ENCODE measurements at places on chromosomes 7 and 10.

GRCh38 chr7:88700725-88701124 is 58.8 kb upstream of the ZNF804B start:
- DNase-seq: no peak

GRCh38 chr10:102322914-102323313 is 72.6 kb upstream of the NFKB2 start:
- DNase-seq: no peak

- peak; percentile 93 for DNase-seq
These were observed at the start of gene BMI1 for GRCh38 chr10:22320591-22321155. Gene BMI1, plus strand, starts transcription at chr10:22321099. Its CDS starts 5,351 bp downstream, at chr10:22326450.

DNA sequence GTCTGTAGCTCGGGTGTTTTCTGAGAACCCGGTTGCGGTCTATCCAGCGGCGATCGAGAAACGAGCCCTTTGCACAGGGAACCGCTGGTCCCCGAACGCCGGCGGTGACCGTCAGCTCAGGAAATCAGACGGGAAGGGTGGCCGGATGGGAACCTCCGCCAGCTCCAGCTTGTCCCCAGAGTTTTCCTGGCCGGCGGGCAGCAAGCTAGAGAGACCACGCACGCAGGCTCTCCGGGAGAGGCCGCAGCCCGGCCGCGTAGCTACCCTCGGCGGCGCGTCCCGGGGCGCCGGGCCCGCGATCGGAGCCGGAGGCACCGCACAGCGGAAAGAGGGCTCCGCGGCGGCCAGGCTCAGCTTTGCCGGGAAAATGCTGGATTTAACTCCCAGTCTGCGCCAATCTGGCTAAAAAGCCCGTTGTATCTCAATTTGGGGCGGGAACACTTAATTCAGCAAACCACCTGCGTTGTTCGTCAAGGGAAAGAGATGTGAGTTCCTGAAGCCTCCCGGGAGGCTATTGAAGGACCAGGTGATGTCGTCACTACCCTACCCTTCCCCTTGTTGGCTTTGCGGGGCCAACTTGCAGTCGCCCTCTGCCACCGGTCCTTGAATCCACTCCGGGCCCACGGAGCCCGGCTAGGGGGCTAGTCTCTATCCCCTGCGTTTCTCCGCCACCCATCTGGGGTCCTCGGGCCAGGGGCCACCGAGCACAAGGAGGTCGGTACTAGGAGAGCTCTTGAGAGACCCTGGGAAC is 859 bp upstream of the CH25H start:
- DNase-seq: peak; percentile 85

- no peak for DNase-seq
These were observed 405.6 kb downstream of the TYW1 start for GRCh38 chr7:67402280-67402679.

DNA sequence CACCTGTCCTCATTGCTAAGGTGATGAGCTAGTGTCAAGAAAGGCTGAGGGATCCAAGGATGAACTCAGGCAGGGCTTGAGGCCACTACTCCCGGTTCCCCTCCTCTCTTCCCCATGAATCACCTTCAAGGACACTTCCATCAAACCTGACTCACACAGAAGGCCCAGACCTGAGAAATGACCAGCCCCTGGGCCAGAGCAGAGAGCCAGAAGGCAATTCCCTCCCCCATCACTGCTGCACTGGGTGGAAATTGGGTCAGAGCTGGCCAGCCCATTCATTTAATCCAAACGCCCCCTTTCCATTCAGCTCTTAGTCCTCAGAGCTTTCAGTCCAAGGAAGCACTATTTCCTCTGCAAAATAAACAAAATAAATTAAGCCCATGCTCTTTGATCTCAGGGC is 182.0 kb downstream of the KCNMA1 start:
- DNase-seq: no peak

- DNase-seq: no peak
These were observed 1022.2 kb upstream of the LRRTM3 start for GRCh38 chr10:65903620-65904019.

GRCh38 chr7:53119514-53119941 is 84.1 kb downstream of the POM121L12 start:
- DNase-seq: no peak

DNA sequence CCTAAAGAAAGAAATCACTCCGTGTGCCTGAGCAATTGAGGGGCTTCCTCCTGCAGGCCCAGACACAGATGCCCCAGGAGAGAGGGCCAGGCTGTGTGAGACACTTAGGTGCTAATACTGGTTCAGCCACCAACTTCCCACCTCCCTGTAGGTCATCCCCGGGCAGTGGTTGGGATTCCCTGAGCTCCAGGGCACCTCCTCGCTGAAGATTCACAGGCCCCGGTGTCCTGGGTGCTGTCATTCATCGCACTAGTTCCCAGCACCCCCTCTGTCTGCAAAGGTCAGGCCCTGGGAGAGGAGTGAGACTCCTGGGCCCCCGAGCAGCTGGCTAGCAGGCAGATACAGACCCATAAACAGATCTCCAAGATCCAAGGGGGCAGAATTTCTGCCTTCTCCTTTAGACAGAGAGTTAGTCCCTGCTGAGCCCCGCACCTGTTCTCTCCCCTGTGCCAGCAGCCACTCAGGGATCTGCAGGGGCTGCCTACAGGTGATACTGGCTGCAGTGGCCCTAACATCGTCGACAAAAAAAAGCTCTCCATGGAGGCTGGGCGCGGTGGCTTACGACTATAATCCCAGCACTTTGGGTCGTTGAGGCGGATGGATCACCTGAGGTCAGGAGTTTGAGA is 38.2 kb upstream of the GTF2I start:
- DNase-seq: no peak

- DNase-seq: no peak
These were observed 128.4 kb downstream of the BICC1 start for GRCh38 chr10:58641095-58641531.

DNA sequence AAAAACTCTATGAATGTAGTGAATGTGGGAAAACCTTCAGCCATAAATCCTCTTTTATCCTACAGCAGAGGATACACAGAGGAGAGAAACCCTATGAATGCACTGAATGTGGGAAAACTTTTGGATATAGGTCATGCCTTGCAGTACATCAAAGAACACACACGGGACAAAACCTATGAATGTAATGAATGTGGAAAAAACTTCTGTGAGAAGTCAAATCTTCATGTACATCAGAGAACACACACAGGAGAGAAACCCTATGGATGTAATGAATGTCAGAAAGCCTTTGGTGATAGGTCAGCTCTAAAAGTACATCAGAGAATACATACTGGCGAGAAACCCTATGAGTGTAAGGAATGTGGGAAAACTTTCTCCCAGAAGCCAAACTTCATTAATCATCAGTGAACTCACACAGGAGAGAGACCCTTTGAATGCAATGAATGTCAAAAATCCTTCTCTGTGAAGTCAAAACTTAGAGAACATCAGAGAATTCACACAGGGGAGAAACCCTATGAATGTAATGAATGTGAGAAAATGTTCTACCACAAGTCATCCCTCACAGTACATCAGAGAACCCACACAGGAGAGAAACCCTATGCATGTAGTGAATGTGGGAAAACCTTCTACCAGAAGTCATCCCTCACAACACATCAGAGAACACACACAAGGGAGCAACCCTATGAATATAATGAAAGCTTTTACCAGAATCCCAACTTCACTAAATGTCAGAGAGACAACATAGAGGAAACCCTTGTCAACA is 45.6 kb downstream of the ZNF487 start:
- DNase-seq: no peak

DNA sequence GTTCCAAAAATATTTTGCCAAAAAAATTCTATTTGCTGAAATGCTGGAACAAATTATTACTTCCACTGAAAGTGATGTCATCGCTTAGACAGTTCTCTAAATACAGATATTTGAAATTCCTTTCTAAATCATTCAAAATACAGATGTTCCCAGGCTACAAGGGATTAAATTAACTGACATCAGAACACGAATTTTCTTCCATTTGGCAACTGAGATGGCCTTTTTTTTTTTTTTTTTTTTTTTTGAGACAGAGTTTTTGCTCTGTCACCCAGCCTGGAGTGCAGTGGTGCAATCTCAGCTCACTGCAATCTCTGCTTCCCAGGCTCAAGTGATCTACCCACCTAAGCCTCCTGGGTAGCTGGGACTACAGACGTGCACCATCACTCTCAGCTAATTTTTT is 57.0 kb downstream of the P4HA1 start:
- no peak for DNase-seq

DNA sequence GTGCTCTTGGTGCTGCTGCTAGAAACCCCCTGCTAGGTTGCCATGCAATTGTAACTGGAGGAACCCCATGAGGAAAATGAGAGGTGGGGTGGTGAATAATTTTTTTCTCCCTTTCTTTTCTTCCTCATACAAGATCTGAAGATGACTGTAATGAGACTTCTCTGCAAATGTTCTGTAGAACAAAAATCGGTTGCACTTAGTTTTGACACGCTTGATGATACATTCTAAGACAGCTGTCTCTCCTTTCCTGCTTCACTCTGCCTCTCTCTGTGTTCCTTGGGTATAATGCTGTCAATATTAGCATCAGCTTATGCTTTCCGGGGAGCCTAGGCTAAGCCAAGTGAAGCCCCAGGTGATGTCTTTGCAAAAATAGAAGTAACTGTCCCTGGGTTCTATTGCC is 721.5 kb downstream of the POM121L12 start:
- no peak for DNase-seq

DNA sequence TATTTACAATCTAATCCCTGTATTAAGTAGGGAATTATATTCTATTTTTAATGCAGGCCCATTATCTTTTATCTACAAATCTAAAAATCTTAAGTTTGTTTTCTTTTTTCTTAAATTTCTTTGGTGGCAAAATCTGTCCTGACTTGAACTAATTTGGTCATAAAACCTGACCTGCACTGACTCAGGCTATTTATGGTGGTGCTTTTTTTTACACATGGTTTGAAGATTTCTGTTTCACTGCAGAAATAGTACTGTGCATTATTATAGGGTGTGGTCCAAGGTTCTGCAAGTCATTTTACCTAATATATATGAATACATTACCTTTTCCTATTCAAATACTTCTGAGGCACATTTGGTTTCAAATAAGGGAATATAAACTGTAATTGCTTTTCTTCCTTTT is 137.0 kb downstream of the CD36 start:
- DNase-seq: no peak

DNA sequence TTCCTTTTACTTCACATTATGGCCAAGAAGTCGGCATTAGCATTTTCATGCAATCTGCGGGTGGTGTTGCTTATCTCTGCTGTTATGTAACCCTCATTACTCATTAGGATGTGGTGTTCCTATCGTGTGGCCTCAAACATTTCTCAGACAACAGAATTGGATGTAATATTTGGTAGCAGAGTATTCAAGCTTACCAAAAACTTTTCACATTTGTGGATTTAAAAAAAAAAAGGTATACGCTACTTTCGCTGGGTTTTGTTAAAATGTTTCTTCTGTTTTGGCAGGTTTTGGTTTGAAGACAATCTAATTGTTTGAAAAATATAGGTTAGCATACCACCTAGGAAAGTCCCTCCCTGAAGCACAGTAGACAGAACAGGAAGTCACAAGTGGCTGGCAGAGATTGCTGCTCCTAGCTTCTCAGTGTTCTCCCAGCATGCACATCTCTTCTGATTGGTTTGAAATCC is 128.8 kb downstream of the GATA3 start:
- no peak for DNase-seq

DNA sequence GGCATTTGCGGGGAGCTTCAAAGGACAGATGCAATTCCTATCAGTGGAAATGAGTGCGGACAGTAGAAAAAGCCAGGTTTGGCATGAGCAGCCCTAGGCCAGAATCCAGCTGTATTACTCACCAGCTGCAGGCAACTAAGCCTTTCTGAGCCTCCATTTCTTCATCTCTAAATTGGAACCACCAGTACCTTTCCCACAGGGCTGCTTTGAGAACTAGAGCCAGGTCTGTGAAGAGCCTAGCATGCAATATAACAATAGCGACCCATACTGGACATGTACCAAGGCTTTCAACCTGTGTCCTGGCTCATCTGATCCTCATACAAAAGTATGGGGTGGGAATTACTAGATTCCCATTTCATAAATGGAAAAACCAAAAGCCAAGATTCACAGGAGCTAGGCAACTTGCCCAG is 101.0 kb downstream of the GSAP start:
- DNase-seq: no peak

DNA sequence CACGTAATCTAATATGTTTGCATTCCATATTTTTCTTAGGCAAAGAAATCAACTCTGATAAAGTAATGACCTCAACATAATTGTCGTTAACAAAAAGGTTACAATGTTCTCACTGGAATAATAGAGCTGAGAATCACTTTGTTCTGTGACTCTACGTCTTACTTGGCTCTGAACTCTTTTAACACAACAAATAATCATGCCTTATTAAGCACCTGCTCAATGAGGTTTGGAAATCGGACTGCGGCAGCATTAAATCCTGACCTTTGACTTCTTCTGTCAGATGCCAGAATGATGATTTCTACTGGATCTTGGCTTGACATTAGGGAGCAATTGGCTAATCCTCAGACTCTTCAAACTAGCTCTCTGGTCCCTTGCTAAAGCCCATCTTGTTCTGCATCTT is 233.6 kb downstream of the SEMA3D start:
- DNase-seq: no peak

- no peak for DNase-seq
These were observed 100.7 kb downstream of the POLL start for GRCh38 chr10:101487399-101487798.

DNA sequence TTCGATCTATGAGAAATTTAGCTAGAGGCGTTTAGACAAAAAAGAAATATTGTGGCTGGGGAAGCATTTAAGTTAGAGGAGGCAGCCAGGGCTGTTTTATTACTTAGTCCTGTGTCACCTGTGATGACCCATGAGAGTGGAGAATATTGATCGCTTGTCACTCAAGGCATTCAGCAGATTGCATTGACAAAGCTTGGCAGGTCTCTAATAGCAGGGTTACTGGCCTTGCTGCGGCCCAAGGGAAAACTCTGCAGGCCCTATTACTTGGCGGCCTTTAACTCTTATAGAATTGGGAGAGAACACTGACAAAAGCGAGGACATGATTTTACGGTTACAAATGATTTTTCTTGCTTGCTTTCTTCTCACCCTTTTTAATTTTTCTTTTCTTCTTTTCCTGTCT is 473.5 kb downstream of the AUTS2 start:
- no peak for DNase-seq

GRCh38 chr10:113967126-113967525 is 76.5 kb upstream of the ADRB1 start:
- no peak for DNase-seq

- DNase-seq: peak; percentile 96
These were observed at the start of the genes MRPL32 and PSMA2 for GRCh38 chr7:42931834-42932651. Gene MRPL32, plus strand, starts transcription at chr7:42932376. Its CDS starts 11 bp downstream, at chr7:42932387. Gene PSMA2, minus strand, starts transcription at chr7:42932174. Its CDS starts 16 bp downstream, at chr7:42932158.

- DNase-seq: no peak
These were observed 87.2 kb upstream of the KIF5B start for GRCh38 chr10:32143302-32143847.

DNA sequence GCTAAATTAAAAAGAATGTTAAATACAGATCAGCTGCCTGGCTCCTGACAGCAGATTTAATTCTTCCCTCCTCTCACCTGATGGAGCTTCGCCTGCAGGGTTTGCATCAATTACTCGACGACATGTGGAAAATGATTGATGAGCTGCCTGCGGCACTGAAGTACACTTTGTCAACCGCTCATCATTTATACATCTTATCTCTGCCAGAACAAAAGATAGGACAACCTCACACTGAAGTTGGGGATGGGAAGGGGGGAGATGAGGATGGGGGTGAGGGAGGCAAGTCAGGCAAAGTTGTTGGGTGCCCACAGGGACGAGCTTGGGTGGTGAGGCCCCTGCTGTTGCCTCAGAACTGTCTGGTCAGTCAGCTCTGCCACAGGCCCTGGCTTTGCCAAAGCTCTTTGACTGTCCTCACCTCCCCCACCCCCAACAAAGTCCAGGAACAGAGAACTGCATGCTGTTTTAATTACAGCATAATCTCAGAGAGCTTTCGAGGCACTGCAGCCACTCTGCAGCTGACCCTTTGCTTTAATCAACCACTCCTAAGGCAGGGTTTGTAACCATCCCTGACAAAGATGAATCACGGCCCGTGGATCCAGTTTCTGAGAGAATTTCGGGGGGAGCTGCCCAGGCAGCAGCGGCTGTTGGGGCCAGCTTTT is 702.3 kb downstream of the LRMDA start:
- no peak for DNase-seq

Data from aorta (tissue), 5 donors.